Right hindlimb (tissue), 1 donor: ENCODE measurements at places on chromosomes 13 and 19.

DNA sequence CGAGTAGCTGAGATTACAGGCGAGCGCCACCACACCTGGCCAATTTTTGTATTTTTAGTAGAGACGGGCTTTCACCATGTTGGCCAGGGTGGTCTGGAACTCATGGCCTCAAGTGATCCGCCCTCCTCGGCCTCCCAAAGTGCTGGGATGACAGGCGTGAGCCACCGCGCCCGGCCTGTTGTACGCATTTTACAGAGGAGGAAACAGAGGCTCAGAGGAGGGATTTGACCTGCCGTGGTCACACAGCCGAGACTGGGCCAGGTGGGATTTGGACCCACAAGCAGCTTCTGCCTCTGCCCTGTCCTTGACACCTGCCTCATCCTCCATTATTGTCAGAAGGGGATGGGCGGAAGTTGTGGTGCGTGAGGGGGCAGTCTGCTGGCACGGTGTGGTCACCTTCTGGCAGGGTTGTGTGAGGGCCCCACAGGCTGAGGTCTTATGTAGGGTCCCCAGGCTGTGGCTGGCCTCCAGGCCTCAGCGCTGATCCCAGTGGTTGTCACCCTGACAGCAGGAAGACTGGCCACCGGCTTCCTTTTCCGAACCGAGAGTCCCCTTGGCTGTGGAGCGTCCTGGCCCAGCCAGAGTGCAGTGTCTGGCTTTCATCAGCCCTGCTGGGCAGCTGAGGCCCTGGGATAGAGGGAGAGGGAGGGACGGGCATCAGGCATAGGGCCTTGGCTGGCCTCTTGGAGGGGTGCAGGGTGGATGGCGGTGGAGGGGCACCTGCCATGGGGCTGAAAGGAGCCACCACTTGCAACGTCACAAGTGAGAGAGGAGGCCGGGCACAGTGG is 20.3 kb downstream of the NFIC start:
- DNase-seq = no peak

- DNase-seq = no peak
Observed at GRCh38 chr13:20274466-20274865, 42.3 kb upstream of the GJB6 start.

DNA sequence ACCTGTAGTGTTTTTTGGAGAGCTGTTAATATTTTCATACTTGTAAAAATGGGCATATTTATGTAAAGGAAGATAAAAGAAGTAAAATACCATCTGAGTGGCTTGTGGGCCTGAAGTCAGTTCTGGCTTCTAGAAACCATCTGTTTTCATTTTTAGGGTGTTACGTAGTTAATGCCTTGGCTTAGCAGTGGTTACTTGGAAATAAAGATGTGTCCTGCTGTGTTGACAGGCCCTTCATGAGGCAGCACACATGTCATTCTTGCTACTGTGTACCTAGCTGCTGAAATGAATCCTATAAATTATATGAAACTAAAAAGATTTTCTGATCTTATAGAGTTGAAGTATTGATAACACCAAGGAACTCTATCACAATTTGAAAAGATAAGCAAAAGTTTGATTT is 16.0 kb downstream of the ILF3 start:
- DNase-seq = no peak

GRCh38 chr19:28607066-28607583 is 605.8 kb downstream of the UQCRFS1 start:
- DNase-seq = no peak

GRCh38 chr19:33508431-33508830 is 13.2 kb downstream of the PEPD start:
- no peak for DNase-seq

DNA sequence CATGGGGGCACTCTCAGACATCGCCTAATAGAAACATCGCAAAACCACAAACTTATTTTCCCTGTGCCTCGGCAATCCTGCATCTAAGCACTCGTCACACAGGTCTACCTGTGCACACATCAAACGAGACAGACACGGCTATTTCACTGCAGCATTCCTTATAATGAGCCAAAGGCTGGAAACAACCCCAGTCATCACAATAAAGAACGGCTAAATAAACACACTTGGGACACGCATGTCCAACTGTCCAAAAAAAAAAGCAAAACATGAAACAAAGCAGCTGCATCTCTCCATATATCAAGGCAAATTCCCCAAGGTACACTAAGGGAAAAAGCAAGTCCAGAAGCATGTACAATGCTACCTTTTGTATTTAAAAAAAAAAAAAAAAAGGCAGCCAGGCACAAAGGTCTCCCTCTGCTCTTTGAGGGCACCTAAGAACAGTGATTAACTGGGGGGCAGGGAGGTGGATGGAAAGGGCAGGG is 27.2 kb upstream of the CCNP start:
- no peak for DNase-seq

- no peak for DNase-seq
Observed at GRCh38 chr19:10686661-10687517, 14.3 kb upstream of the QTRT1 start.

DNA sequence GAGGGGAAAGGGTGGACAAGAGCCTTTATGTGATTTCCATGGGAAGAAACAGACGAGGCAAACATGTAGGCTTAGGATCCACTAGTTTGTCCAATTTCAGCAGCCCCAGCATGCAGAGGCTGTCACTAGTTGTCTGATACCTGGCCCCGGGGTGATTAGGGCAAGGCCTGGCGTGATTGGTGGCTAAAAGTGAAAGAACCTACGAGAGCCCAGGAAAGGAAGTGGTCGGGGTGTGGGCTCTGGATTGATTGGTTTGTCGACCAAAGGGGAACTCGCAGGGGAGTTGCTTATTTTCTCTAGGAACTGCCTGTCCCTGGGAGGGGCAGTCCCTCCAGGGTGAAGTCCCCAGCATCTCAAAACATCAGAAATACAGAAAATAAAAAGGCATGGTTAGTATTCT is 64.2 kb upstream of the UQCRFS1 start:
- DNase-seq = no peak

GRCh38 chr19:46824890-46825730 is 25.5 kb downstream of the AP2S1 start:
- no peak for DNase-seq

DNA sequence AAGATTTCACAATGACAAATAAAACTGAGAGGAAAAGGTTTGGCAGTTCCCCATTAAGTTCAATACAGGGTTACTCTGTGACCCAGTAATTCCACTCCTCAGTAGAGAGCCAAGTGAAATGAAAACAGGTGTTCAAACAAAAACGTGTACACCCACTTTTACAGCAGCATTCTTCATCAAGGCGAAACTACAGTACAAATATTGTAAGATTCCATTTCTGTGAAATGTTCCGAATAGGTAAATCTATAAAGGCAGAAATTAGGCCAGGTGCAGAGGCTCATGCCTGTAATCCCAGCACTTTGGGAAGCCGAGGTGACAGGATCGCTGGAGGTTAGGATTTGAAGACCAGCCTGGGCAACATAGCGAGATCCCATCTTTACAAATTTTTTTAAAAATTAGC is 8.9 kb upstream of the GDF15 start:
- no peak for DNase-seq

- DNase-seq = peak; percentile 49
Observed at GRCh38 chr13:43783820-43784219, 3.0 kb downstream of the ENOX1 start.

GRCh38 chr13:62879071-62879470 is 1463.4 kb upstream of the PCDH20 start:
- no peak for DNase-seq

DNA sequence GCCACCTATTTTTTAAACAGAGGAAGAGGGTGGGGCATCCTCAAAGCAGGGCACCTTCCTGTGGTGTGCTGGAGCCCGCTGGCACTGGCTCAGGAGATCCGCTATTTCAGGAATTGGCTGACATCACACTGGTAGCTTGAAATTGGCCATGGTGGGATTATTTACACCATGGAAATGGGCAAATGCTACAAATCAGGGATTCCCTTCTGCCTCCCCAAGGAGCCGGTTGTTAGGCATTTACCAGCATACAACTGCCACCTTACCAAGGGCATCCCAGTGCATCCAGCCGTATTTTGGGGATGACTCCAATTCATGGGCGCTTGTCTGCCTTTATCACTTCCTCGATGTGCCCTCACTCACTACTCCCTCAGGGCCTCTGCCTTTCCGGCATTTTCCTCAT is 14.2 kb downstream of the HRC start:
- DNase-seq = no peak

DNA sequence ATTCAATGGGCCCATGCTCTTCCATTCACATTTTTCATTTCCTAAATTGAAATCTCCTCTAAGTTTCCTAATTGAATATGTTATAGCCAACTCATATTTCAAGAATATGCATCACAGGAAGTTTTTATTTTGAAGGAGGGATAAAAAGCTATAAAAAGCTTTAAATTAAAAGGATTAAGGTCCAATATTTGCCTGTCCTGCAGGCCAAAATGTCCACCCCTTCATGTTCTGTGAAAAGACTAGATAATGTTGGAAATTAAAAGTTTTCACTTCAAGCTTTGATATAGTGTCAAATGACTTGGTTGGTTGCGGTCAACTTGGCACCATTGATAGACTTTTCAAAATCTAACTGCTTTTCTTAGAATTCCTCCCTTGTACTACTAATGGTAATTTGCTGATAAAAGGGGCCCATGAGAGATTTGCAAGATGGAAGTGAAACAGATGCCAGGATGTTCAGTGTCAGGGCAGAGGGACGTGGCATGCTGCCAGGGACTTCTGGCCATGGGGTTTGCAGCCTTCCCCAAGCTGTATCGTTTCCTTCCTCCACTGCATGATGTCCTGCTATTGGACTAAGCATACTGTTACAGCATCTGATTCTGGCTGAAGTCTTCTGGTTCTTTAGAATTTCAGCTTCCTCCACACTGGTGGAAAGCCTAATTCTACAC is 547.3 kb upstream of the MIR17HG start:
- peak; percentile 64 for DNase-seq

DNA sequence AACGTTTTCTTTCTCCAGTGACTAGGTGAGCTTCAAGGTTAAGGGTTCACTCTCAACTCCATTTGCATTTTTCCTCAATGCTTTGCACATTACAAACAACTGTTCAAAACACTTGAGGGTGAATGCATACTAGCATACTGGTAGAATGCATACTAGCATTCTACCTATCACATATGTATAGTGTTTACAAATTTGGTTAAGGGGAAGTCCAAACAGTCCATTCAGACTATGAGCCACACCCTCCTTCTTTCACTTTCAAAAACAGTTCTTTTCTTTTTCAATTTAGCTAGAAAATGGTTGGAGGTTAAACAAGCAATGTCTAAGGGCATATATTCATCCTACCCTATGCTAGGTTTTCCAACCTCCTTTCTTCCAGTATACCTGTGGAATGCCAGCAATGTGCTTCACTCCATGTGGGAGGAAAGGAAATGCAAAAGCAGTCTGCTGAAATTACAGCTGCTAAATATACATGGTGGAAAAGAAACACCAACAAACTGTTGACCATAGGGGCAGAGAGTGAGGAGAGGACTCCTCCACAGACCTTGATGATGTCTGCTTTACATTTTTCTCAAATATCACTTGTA is 102.6 kb downstream of the DOCK9 start:
- DNase-seq = no peak

DNA sequence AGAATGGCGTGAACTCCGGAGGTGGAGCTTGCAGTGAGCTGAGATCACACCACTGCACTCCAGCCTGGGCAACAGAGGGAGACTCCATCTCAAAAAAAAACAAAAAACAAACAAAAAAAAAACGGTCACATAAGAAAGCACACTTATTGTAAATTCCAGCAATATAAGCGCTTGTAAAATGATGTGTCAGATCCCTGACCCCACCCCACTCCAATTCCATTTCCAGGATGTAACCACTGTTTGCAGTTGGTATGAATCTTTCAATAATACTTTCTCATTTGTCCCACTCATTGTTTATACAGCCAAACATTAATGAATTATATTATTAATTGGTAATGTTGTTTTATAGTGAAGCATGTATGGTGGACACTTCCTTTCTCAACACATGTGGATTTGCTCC is 15.9 kb upstream of the CEACAM1 start:
- no peak for DNase-seq

DNA sequence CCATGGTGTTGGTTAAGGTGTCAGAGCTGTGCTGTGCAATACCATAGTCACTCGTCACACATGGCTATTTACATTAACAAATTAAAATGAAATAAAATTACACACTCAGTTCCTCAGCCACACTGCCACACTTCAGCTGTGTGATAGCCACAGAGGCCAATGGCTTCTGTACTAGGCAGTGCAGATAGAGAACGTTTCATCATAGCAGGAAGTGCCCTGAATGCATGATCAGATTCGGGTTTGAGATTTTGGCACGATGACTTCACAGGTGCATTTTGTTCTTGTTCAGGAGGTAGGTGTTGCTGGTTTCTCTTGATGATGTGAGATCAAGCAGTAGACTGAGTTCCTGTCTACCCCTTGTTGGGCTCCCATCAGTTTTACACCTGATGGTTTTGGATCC is 6.5 kb downstream of the ARMC6 start:
- no peak for DNase-seq

- DNase-seq = no peak
Observed at GRCh38 chr19:4051175-4052101, 15.3 kb downstream of the ZBTB7A start.

GRCh38 chr19:19155495-19156219 is 14.4 kb downstream of the MEF2B start:
- DNase-seq = no peak

DNA sequence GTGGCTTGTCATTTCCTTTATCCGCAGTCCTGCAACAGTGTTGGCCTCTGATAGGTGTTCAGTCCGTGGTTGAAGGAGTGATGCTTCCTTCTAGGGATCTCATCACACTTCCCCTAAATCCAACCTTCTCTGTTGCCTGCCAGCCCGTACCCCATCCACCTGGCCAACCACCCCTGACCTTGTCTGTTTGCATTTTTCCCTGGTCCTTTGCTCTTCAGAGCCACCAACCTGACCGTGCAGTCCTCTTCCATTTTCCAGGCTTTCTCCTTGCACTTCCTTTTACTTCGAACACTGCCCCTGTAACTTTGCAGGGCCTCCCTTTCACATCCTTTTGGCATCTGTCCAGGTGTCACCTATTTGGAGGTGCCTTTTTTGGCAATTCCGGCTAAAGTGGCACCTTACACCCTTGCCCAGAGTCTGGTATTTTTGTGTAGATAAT is 696 bp downstream of the ZNF460 start:
- peak; percentile 28 for DNase-seq

GRCh38 chr19:18062028-18062427 is 24.7 kb downstream of the IL12RB1 start:
- DNase-seq = no peak

GRCh38 chr19:19914596-19914995 is 13.8 kb downstream of the ZNF93 start:
- no peak for DNase-seq

DNA sequence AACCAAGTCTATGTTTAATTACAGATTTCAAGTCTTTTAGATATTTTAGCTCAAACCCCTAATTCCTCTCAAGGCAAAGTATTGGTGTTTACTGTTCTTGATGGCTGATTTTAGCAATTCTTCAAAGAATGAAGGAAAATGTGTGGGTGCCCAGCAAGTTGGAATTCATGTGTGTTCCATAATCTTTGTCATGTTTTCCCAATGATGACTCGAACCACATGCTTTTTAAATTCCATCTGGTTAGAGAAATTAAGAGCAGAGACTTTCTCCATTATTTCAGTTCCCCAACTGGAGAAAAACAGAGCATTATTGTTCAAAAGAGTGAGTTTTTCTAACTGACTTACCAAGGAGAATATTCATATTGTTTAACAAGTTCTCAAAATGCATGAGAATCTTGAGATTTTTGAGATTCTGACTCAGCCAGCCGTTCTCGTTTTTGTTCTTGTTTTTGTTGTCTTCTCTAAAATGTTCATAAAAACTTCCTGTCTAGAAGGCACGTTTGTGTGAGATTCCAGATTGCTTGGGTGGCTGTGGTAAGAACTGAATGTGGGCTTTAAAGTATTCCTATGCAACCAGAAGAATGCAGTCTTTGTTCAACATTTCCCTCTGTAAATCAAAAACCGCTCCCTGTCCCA is 404.7 kb downstream of the IRS2 start:
- no peak for DNase-seq
